ENCODE measurements at places on chromosomes 2 and 18. TPM values are rescaled to one million over a fixed set of nuclear protein-coding genes. Genes with fewer than 3 reads are reported as not detected.

The LONRF2 gene
- not detected for total RNA-seq

The IL1R1 gene
- total RNA-seq, result 1.0 TPM

The CRYBA2 gene
- not detected for total RNA-seq

The CDH2 gene
- total RNA-seq, result 162 TPM

The C1GALT1C1L gene
- 0.31 TPM for total RNA-seq

The SPRED2 gene
- total RNA-seq, result 17.6 TPM

DNA sequence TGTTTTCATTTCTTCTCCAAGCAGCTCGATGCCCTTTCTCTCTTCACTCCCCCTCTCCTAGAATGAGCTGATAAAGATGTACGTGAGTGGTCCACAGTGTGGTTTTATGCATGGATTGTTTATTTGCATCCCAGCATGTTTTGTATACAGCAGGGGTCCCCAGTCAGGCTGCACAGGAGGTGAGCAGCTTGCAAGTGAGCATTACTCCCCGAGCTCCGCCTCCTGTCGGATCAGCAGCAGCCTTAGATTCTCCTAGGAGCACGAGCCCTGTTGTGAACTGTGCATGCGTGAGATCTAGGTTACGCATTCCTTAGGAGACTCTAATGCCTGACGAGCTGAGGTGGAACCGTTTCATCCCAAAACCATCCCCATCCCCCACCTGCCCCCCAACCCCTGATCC is 262.6 kb downstream of the AGAP1 start:
- DNase-seq, result no peak

GRCh38 chr2:228699400-228699799 is 517.9 kb upstream of the SPHKAP start:
- DNase-seq, result no peak

DNA sequence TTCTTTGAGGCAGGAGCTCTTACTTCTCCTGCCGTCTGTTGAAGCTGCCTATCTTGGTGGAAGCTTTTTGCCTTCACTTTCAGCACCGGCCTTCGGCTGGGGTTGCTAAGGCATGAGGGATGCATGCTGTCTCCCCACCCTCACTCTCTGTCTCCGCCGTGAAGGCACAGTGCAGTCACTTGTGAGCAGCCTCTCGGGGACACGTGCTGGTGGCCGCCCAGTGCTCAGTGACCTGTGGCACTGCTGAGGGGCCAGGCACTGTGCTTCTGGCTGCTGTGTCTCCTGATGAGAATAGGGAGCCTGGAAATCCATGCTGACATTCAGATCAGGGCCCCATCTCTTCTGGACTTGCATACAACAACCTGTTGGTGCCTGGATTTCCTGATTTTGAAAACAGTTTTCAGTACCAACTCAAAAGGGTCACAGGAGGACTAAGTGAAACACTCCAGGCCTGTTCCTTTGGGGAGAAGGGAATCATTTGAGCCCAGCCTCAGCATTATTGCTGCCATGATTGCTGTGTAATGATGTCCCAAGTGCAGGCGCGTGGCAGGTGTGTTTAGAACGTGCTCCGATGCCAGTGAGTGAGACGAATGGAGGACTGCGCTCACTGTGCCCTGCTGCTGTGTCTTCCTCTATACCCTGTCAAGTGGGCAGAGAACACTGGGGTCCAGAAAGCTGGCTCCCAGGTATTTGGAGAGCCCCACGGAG is 218.1 kb downstream of the SEPTIN10 start:
- DNase-seq, result no peak

DNA sequence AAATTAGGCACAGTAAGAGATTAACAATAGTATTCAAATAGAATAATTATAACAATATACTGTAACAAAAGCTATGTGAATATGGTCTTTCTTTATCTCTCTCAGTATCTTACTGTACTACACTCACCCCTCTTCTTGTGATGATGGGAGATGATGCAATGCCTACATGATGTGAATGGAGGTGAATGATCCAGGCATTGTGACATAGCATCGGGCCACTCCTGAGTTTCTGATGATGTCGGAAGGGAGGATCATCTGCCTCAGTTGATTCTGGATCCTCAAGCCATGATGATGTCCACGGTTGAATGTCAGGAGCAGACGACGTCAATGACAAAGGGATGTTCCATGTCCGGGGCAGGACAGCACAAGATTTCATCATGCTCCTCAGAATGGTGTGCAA is 268.3 kb upstream of the MGAT5 start:
- no peak for DNase-seq

GRCh38 chr2:100141906-100142305 is 484 bp downstream of the AFF3 start:
- DNase-seq, result no peak

DNA sequence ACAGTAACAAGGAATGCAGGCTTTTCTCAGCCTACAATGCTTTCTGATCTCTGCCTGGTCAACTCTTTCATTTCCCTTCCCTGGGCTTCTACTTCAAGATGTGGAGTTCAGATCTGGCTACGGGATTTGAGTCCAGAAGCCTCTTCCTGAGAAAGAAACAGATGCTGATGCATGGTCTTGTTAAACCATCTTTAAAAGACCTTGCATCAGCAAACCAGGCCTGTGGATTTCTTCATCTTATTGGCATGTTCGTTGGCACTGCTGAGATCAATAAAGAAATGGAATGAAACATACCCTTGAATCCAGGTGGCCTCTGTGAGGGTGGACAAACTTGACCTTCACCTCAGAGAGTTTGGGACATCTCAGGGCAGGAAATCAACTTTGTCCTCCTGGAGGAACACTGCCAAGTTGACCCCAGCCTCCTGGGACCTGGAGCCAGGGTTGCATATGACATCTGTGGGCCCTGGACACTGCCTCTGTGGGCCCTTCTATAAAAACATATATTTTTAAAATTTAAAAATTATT is 21.4 kb downstream of the IGFBP2 start:
- DNase-seq, result no peak

GRCh38 chr2:150129921-150130575 is 357.4 kb downstream of the RND3 start:
- DNase-seq, result no peak

DNA sequence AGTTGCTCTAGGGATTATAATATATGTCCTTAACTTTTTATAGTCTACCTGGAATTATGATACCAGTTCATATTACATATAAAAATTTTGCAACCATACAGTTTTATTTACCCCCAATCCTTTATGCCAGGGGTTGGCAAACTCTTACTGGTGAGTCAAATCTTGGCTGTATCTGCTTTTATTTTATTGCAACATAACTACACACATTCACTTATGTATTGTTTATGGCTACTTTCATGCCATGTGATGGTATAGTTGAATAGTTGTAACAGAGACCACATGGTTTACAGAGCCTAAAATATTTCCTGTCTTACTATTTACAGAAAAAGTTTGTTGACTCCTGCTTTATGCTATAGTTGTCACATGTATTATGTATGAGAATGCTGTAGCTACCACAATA is 25.8 kb upstream of the DLX2 start:
- DNase-seq, result no peak

- DNase-seq, result no peak
Measured at GRCh38 chr2:1804865-1805264, 60.5 kb upstream of the PXDN start.

GRCh38 chr2:230166557-230167170 is 53.1 kb downstream of the SP110 start:
- no peak for DNase-seq

GRCh38 chr2:55869637-55870325 is 53.8 kb downstream of the EFEMP1 start:
- DNase-seq, result no peak

DNA sequence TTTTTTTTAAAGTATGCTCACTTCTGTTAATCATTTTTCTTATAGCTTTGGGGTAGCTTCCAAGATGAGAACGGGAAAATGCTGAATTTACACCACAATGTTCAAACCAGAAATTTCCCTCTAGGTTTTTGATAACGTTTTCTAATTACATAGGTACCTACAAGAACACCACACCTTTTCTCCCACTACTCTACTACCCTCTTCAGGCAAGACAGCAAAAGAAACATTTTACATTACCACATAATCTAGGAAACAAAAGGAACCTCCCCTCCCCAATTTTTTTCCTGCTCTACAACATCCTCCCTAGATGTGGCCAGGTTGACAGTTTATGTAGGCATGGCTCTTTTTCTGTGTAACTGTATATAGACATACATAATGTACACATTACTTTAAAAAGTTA is 32.4 kb downstream of the NDUFAF7 start:
- no peak for DNase-seq

- no peak for DNase-seq
Measured at GRCh38 chr2:221268631-221269030, 303.5 kb downstream of the EPHA4 start.

Data from endothelial cell (in vitro differentiated cells).